NCI-H187 treated with DMSO at 0.1 percent for 48 hours (cell line): ENCODE measurements at places on chromosomes 6 and 20.

DNA sequence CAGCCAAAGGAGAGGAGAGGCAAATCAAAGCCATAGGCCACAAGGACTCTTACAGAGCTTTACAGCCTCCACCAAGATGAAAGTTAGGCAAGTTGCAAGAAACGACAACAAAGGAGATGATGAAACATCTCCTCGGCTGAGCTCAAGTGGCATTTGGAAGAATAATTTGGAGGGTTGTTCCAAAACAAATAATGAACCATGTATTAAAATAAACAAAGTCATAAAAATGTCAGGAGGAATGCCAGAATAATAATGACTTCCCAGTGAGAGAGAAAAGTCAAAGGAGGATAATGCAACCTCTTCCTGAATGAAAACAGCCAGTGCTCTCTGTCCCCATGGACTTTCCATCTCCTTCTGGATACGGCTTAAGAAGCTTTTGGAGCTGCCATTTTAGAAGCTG is 371.4 kb upstream of the ID4 start:
- no peak for DNase-seq

DNA sequence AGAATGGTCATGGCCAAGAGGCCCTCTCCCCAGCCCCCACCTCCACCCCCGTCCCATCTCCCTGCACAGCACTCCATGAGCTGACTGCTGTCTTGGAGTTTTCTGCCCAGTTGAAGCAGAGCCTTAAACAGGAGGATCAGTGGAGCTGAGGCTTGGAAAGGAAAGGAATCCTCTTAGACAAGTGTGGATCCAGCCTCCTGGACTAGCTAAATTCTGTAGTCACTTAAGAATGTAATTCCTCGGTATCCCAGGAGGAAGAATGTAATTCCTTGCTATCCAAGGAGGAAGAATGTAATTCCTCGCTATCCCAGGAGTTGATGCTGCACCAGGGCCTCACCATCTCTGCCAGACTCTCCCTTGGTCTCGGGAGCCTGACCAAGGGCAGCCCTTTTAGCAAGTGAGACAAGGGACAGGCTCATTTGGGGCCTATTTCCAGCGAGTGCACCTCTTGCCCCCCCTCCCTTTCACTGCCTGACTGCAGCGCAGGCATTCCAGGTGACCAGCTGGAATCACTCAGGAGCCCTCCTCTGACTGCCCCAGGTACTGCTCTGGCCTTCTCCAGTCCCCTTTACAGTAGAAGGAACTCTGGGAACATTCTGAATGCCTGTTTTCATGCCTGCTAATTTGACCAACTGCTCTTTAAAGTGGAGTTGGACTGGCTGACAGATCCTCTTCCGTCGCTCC is 76.2 kb downstream of the TCP11 start:
- no peak for DNase-seq

- no peak for DNase-seq
Measured at GRCh38 chr6:43395776-43396175, 26.3 kb upstream of the ZNF318 start.

- no peak for DNase-seq
Measured at GRCh38 chr6:166157930-166158617, 9.6 kb downstream of the TBXT start.

DNA sequence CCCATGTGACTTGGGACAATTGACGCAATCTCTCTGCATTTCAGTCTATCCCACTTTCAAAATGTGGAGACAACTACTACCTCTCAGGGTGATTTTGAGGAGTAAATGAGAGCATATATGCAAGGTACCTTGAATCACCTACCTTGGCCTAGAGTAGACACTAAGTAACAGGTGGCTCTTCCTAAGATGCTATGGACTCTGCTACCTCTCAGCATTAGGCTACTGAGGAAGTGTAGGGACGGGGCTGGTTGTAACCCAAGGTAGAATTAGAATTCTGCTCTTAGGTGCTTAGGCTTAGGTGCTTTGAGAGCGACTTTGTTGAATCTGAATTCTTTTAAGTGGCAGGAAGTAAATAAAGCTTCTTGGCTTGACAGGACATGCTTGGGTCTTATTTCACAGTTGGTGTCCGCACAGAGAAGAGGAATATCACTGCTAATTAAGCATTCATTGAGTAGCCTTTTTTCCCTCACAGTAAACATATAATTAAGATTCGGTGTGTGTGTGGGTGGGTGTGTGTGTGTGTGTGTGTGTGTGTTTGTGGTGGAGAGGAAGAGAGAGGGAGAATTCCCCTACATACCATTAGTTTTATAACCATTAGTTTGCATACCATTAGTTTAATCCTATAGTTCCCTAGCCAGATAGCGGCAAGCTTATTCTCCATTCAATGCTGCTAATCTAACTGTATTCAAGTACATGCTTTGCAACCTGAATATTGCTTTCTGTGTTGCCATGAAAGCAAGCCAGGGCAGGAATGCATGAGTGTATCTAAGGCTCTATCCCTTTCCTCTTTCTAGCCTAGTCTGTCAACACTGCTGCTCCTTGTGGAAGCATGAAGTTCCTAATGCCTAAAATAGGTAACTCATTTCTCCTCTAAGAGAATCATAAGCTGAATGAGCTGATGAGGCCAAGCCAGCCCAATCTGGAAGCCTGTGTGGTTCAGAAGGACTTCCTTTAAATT is 112.5 kb downstream of the IPCEF1 start:
- no peak for DNase-seq

GRCh38 chr20:29873946-29874345 is 1383.5 kb upstream of the DEFB115 start:
- no peak for DNase-seq

DNA sequence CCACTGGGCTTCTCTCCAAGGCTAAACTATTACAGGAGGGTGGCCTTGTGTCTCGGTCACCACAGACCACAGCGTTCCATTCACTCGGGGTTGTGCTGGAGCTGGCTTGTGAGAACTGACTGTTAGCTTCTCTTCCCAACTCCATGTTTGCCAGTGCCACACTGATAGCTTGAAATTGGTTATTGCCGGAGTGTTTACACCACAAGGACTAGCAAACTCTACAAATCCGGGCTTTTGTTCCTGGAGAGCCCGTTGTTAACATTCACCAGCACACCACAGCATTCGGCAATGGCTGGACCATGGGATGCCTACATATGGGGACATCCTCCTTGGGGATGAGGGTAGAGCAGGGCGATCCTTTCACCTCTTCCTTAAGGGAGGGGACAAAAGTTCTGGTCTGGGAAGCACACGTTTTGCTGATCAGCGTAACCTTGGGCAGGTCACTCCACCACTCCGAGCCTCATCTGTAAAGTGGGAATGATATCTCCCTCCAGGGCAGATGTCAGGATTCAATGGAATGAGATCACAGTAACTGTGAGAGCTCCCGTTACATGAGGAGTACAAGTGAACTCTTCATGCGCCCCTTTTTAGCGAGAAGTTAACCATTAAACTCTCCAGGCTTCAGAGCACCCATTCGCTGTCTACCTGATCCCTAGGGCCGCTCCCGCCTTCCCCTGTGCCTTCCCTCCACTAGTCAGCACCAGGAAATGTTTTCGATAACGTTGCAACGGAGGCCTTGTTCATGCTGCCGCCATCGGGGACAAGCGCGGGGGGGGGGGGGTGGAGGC is 41.7 kb upstream of the TTPAL start:
- DNase-seq, result no peak

- DNase-seq, result no peak
Measured at GRCh38 chr6:130252527-130253237, 29.9 kb upstream of the SAMD3 start.

DNA sequence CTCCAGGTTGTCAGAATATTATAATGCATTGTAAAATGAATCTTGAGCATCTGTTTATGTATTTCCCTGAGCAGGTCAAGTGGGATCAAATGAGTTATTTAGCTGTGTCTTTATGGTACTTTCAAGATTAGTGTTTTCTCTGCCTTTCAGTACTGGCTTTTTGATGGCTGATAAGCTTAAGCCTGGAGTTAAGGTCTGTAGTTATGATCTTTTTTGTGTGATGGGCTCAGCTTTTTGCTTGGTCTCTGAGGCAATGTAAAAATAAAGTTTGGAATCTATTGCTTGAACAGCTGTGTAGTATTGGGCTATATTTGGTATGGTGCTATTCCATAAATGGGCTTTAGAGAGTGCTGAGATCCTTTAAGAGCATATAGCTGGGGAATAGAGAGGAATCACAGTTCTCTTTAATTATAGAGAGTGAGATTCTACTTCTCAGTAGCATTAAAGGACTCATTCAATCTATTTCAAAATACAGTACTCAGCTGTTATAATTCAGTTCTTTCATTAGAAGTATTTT is 40.7 kb downstream of the ZNF451 start:
- DNase-seq, result no peak

GRCh38 chr6:114084327-114084890 is 113.5 kb upstream of the HDAC2 start:
- DNase-seq, result no peak

GRCh38 chr20:14928083-14928482 is 590.7 kb upstream of the FLRT3 start:
- no peak for DNase-seq

DNA sequence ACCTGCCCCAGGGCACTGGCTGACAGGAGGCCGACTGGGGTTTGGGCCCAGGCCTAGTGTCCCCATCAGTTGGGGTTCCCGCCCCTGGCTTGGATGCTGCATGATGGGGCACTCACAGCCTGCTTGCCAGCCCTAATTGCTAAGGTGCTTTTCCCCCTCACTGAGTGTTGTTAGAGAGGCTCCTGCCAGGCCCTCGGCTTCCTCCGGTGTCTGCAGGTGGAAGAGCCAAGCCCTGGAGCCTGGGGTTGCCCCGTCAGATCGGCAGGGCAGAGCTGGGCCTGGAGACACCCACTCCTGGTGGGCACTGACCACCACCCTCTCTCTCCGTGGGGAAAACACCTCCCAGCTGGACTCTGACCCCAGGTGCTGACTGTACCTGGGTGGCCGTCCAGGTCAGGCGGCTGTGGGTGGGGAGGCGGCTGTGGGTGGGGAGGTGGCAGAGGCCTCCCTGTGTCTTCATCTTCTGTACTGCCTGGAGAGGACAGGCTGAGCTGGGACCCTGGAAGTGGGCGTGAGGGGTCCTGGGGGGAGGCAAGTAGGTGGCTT is 6.0 kb upstream of the CABLES2 start:
- no peak for DNase-seq

DNA sequence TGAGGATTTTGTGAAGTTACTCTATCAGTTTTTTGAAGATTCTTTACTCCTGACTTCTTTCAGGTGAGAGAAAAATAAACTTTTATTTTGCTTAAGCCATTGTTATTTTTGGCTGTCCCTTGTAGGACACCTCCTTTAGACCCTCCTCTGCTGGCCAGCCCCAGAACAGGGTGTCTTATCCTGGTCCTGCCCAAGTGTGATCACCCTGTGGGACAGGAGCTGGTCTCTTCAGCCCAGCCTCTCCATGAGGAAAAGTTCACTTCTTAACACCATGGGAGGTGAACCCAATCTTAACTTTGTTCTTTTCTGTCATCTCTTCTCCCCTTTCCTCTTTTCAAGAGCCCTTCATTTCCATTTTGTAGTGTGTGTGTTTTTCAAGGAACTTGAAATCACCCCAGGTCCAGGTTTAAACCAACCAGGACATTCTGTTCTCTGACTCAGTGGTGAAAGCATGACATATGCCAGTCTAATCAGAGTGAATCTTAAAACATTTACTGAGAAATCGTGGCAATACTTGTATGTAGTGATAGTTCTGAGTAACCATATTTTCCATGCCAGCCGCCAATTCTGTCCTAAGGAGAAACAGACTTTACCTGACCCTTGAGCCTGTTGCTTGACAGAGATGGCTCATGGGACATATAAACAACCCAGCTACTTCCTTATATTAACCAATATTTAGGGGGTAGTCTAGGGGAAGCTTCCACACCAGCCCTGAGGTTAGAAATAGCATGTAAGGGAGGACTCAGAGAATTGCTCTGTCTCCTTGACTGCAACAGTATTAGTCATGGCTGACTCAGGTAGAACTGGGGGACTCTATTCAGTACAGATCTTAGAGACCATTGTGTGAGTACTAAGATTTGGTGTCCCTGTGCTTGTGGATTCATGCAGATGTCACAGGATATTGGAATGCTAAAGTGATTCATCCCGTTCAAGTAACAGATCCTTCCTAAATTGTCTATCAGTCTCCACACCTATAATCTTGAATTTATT is 48.8 kb downstream of the FLRT3 start:
- DNase-seq, result no peak

- no peak for DNase-seq
Measured at GRCh38 chr6:41080621-41081020, 7.8 kb downstream of the NFYA start.

GRCh38 chr6:124536157-124536841 is 425.9 kb upstream of the RNF217 start:
- DNase-seq, result no peak

DNA sequence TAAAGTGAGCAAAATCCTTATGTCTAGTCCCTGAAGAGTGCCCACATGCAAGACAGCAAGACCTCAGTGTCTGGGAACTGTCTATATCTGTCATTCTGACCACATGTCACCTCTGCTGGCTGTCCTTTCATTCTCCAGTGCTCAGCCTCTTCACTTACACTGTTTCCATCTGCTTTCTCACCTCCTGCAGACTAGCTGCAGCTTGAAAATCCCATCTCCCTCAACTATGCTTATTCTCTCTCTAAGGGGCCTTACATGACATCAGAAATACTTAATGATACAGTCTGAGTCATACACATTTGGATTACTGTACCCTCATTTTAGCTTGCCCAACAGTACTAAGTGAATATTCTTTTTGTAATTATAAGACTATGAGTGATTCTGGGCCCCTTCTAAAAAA is 587.8 kb downstream of the EPM2A start:
- DNase-seq, result no peak

GRCh38 chr6:127784468-127784867 is 116.4 kb downstream of the THEMIS start:
- DNase-seq, result no peak

- DNase-seq, result no peak
Measured at GRCh38 chr20:60999250-60999649, 252.8 kb upstream of the CDH4 start.

GRCh38 chr6:79305020-79305419 is 70.5 kb upstream of the HMGN3 start:
- DNase-seq, result no peak

- no peak for DNase-seq
Measured at GRCh38 chr6:12939314-12939713, 222.7 kb downstream of the PHACTR1 start.

- no peak for DNase-seq
Measured at GRCh38 chr6:39363280-39363679, 40.8 kb upstream of the KCNK16 start.

- DNase-seq, result no peak
Measured at GRCh38 chr6:17418281-17419188, 25.1 kb downstream of the CAP2 start.

DNA sequence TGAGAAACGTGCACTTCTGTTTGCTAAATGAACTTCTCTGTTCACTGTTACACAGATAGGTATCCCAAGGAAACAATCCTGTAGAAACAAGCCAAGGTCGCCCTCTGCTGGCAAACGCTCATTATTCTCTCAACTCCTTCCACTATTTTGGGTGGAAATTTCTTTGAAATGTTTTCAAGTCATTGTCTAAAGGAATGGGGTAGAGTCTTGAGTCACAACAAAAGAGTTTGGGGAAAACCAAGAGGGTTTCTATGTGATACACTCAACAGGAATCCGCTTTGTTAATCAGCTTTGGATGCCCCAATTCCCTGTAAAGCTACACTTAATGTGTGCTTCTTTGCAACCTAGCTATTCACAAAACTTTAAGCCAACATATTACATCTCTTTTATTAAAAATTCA is 4.6 kb upstream of the RAE1 start:
- peak; percentile 8 for DNase-seq
